ENCODE measurements at places on chromosomes 6 and 20. TPM values are rescaled to one million over a fixed set of nuclear protein-coding genes. Genes with fewer than 3 reads are reported as not detected.

DNA sequence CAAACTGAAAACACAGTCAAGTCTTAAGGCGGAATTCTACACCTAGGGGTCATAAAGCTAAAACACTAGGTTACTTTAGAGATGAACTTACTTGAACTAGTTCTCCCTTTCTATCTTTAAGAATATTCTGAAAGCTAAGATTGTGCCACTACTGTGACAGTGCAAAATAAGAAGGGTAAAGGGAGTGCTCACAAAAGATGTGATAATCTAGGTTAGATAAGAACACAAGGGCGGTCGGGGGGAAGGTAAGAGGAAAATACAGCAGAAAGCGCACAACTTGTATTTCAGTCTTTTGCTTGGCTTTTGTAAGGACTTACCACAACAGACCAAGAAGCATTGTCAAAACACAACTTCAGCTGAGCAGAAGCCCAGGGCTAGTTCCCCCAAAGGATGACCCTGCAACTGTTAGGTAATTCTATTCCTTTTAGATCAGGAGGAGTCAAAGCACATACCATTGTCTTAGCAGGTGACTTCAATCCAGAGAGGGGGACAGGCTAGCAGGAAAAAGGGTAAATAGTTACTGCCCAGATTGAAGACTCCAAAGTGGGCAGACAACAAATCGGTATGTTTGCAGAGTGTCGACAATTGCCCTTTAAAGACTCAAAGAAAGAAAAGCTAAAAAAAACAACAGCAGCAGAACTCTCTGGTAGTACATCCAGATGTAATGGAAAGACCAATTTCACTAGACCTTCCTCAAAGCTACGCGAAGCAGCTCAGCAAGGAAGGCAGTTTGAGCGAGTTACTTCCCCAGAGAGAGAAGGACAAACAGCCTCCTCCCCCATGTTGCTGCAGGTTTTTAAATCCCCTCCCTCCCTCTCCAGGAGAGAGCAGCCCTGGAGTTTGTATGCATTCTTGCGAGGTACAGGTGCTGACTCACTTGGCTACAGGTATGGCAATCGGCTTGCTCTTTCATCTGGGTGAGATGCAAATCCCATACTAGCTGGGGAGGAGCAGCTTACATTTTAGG, 59.0 kb downstream of the RIPOR2 start:
- peak overlapping the region; percentile 79 for H3K27ac ChIP-seq
- H3K4me1 ChIP-seq: peaks cover 45% of the 10 kb centered on the region
- H3K27me3 ChIP-seq: no peaks in the 10 kb centered on the region
- no peak overlapping the region for H3K4me3 ChIP-seq
- H3K36me3 ChIP-seq: peaks cover 70% of the 10 kb centered on the region

GRCh38 chr6:111808493-111808892, 64.8 kb downstream of the FYN start:
- no peak for DNase-seq
- H3K4me1 ChIP-seq: peaks cover 97% of the 10 kb centered on the region
- peaks cover 46% of the 10 kb centered on the region for H3K36me3 ChIP-seq
- H3K27me3 ChIP-seq: no peaks in the 10 kb centered on the region

- H3K4me1 ChIP-seq: no peaks in the 10 kb centered on the region
- peaks cover 4% of the 10 kb centered on the region for H3K36me3 ChIP-seq
- H3K27me3 ChIP-seq: no peaks in the 10 kb centered on the region
Observed at GRCh38 chr6:161150136-161150535, 123.7 kb downstream of the AGPAT4 start.

- peaks cover 34% of the 10 kb centered on the region for H3K4me1 ChIP-seq
- peak overlapping the region; percentile 68 for H3K27ac ChIP-seq
- DNase-seq: no peak
- H3K36me3 ChIP-seq: peaks cover 40% of the 10 kb centered on the region
- H3K27me3 ChIP-seq: no peaks in the 10 kb centered on the region
- H3K4me3 ChIP-seq: peak overlapping the region; percentile 86
Observed at GRCh38 chr20:63708301-63709148, 686 bp downstream of the ZGPAT start.

GRCh38 chr6:170035901-170036304, 255.0 kb downstream of the DLL1 start:
- DNase-seq: no peak
- H3K27ac ChIP-seq: no peak overlapping the region
- H3K4me3 ChIP-seq: no peak overlapping the region

The SOBP gene
- 0.16 TPM for total RNA-seq

GRCh38 chr20:60143261-60143842, 185.1 kb downstream of the CDH26 start:
- no peak overlapping the region for H3K4me3 ChIP-seq
- H3K4me1 ChIP-seq: peaks cover 6% of the 10 kb centered on the region
- H3K27me3 ChIP-seq: peaks cover 5% of the 10 kb centered on the region
- no peak for DNase-seq

The EPHA7 gene
- not detected for total RNA-seq

- no peaks in the 10 kb centered on the region for H3K36me3 ChIP-seq
- no peak overlapping the region for H3K27ac ChIP-seq
- no peaks in the 10 kb centered on the region for H3K4me1 ChIP-seq
- peaks cover 20% of the 10 kb centered on the region for H3K27me3 ChIP-seq
- H3K4me3 ChIP-seq: no peak overlapping the region
Observed at GRCh38 chr20:20076297-20077065, 24.1 kb downstream of the CFAP61 start.

- peaks cover 16% of the 10 kb centered on the region for H3K4me1 ChIP-seq
- no peak overlapping the region for H3K27ac ChIP-seq
- H3K27me3 ChIP-seq: peaks cover 28% of the 10 kb centered on the region
- H3K36me3 ChIP-seq: no peaks in the 10 kb centered on the region
Observed at GRCh38 chr6:41429506-41430504, 94.4 kb downstream of the NCR2 start.

DNA sequence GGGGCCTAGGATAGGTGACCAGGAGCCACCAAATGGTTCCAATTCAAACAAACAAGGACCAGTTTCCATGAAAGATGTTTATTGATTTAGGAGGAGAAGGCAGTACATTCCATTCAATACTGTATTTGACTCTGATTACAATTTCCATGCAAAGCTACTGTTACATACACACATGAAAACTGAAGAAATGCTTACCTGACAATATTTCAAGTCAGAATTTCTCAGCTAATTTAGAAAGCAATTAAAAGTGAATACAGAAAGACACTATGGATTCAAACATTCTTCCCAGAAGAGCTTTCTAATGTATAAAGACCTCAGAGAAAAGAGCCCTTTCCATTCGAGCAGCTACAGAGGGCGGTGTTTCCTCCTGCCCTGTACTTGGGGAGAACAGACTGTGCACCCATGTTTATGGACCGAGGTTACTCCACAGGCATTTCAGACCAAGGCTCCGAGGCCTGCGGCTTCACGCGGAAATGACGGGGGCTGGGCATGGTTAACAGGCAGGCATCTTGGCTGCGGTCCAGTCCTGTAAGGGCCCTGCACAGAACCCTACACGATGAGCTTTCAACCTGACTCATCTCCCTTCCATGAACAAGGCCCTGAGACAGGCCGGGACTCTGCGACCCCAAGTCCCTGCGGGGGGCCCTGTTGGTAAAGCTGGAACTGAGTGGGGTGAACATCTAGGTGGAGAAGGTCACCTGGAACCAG, 25.7 kb upstream of the TCFL5 start:
- peaks cover 16% of the 10 kb centered on the region for H3K4me1 ChIP-seq
- no peak overlapping the region for H3K27ac ChIP-seq
- peaks cover 34% of the 10 kb centered on the region for H3K36me3 ChIP-seq

DNA sequence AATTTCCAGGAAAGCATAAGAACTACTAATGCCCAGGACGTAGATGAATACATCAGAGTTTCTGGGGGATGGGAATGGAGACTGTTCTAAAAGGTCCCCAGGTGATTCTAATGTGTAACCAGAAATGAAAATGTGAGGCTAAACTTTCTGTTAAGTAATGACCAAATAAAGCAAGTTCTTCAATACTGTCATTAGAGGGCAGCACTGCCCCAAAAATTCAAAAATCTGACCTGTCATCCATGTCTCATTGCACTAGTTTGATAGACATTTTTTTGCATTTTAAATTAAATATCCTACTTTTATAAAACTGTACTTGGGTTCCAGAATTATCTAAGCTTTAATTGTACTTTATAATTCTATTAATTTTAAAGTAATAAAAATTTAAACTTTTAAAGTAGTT, 94.9 kb downstream of the RFX6 start:
- H3K4me3 ChIP-seq: no peak overlapping the region
- DNase-seq: no peak
- no peaks in the 10 kb centered on the region for H3K36me3 ChIP-seq
- no peaks in the 10 kb centered on the region for H3K27me3 ChIP-seq
- H3K4me1 ChIP-seq: no peaks in the 10 kb centered on the region
- H3K27ac ChIP-seq: no peak overlapping the region

GRCh38 chr20:8489094-8489883, 357.2 kb downstream of the PLCB1 start:
- H3K4me1 ChIP-seq: no peaks in the 10 kb centered on the region
- no peak overlapping the region for H3K27ac ChIP-seq
- no peak overlapping the region for H3K4me3 ChIP-seq
- H3K36me3 ChIP-seq: no peaks in the 10 kb centered on the region
- DNase-seq: no peak

DNA sequence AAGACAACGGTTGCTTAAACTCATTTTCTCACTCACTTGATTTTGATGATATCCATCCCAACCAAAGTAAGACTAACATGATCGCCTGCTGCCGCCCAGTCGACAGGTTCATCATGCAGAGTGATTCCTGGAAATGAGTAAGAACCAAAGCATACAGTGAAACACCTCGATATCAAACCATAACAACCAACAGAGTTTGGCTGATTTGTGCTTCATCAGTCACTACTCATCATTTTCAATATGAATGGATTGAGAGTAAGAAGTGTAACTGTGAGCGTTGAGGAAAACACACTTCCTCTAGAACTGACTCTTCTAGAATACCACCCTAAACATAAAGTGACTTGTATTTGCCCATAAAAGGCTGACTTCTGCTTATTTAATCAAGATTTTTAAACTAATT, 29.2 kb upstream of the ALDH8A1 start:
- H3K4me1 ChIP-seq: peaks cover 58% of the 10 kb centered on the region
- peak overlapping the region; percentile 65 for H3K27ac ChIP-seq
- H3K27me3 ChIP-seq: no peaks in the 10 kb centered on the region
- DNase-seq: peak; percentile 52
- peaks cover 60% of the 10 kb centered on the region for H3K36me3 ChIP-seq

- no peak overlapping the region for H3K27ac ChIP-seq
- DNase-seq: no peak
- H3K36me3 ChIP-seq: no peaks in the 10 kb centered on the region
- H3K4me1 ChIP-seq: no peaks in the 10 kb centered on the region
- no peaks in the 10 kb centered on the region for H3K27me3 ChIP-seq
- no peak overlapping the region for H3K4me3 ChIP-seq
Observed at GRCh38 chr6:74598462-74599393, 607.1 kb downstream of the COL12A1 start.

DNA sequence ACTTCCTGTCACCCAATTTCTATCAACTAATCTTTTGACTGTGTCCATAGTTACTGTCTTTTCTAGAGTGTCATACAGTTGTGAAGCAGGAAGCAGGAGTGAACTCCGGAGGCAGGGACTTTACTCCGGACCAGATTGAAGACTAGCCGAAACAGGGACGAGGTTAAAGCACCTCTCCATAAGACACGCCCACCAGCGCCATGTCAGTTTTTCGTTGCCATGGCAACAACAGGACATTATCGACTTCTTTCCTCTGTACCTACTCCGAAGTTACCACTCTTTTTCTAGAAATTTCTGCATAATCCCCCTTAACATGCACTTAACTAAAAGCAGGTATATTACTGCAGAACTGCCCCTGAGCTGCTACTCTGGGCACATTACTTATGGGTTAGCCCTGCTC, 25.2 kb downstream of the TRIM38 start:
- no peak overlapping the region for H3K4me3 ChIP-seq
- H3K27me3 ChIP-seq: no peaks in the 10 kb centered on the region
- H3K27ac ChIP-seq: peak overlapping the region; percentile 26

GRCh38 chr6:163301726-163302635, 112.5 kb upstream of the QKI start:
- H3K36me3 ChIP-seq: no peaks in the 10 kb centered on the region
- H3K27ac ChIP-seq: no peak overlapping the region
- no peak overlapping the region for H3K4me3 ChIP-seq
- H3K27me3 ChIP-seq: peaks cover 4% of the 10 kb centered on the region

DNA sequence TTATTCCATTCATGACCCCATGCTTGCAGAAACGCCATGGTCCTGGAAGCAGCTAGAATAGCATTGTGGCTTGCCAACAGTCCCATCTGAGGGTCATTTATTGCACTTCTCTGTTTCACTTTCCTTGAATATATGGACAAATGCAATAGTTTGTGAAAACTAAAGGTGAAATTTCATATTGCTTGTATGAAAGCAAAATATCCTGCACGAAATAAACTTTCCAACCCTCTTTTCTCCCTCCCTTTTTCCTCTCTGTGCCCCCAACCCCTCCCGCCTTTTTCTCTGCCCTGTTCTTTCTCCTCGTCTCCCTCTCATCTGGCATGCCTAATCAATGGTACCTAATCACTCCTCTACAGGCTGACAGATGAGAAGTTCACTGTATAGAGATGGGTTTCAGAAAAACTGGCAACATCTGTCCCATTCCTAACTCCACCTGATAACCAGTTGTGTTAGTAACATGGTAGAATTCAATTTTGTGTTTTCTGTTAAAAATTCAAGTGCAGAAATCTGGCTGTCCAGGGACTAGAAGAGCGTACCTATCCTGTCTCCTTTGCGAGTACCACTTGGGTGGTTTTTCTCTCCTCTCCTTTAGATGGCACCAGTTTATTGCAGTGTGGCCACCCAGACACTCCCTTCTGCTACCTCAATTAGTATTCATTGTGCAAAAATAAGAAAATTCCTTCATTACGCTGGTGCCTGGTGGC, 198.6 kb downstream of the FOXA2 start:
- no peak for DNase-seq
- no peak overlapping the region for H3K4me3 ChIP-seq
- H3K27ac ChIP-seq: no peak overlapping the region
- no peaks in the 10 kb centered on the region for H3K27me3 ChIP-seq

GRCh38 chr20:13883425-13883824, 98.6 kb downstream of the NDUFAF5 start:
- H3K27ac ChIP-seq: no peak overlapping the region
- no peak for DNase-seq
- H3K27me3 ChIP-seq: no peaks in the 10 kb centered on the region

The TNNC2 gene
- total RNA-seq: not detected

The UBD gene
- total RNA-seq: 0.93 TPM

The RAET1G gene
- total RNA-seq: 0.18 TPM

The RIPOR3 gene
- not detected for total RNA-seq

DNA sequence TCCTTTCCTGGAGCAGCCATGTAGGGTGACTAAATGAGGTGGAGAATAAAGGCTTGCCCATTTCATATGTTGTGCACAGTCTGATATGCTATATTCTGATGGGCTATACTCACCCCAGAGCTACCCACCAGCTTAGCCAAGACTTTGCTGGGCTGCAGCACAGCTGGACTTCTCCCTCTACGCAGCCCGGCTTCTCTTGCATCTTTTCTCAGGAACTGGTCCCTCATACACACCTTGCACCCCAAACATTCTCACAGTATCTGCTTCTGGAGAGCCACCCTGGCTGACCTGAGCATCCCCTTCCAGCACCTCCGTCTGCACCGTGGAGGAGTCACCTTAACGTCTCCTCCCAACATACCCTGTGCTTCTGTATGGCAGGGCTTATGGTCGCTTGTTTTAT, 150.8 kb upstream of the PMEPA1 start:
- no peak overlapping the region for H3K4me3 ChIP-seq
- H3K36me3 ChIP-seq: no peaks in the 10 kb centered on the region
- no peaks in the 10 kb centered on the region for H3K4me1 ChIP-seq
- H3K27me3 ChIP-seq: peaks cover 18% of the 10 kb centered on the region

The SYCP2 gene
- 4.8 TPM for total RNA-seq
